GM12878 (cell line): ENCODE measurements at places on chromosomes 2 and 18.

DNA sequence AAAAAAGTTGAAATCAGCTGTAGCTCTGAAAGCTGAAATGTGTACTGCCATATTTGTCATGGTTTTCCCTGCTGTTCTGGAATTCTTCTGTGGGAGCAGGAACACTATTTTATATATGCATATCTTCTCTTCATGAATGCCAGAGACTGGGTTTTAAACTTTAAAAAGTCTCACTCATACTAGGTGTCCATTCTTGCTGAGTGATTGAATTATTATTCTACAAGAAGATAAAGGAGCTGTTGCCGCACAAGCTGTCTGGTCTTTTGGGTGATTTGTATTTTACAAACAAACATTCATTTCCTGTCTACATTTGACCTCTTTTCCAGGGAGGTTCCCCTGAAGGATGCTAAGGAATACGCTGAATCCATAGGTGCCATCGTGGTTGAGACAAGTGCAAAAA is 40.5 kb upstream of the TXNDC2 start:
- DNase-seq = no peak

- DNase-seq = no peak
These were observed 166.9 kb downstream of the CDCA7 start for GRCh38 chr2:173521450-173522192.

GRCh38 chr2:26561918-26562810 is 79.0 kb downstream of the CIB4 start:
- DNase-seq = no peak

DNA sequence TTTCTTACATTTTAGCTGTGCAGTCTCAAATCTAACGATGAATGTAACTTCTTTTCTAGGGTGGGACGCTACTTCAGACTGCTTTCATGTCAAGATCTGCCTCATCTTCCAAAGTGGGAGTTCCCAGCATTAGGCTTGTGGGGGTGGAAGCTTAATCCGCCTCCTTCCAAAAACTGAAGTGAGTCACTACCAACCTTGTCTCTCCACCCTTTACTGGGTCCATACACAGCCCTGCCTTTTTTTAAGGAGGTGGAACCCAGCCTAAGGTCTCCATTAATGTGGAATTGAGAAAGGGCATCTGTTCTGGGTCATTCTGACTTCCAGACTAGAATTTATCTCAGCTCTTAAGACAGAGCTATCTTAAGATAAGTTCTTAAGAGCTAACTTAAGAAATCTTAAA is 42.0 kb upstream of the NFE2L2 start:
- no peak for DNase-seq

- DNase-seq = no peak
These were observed 52.8 kb upstream of the SLC66A3 start for GRCh38 chr2:11102466-11102865.

GRCh38 chr2:238029853-238030252 is 30.9 kb upstream of the SCLY start:
- no peak for DNase-seq

DNA sequence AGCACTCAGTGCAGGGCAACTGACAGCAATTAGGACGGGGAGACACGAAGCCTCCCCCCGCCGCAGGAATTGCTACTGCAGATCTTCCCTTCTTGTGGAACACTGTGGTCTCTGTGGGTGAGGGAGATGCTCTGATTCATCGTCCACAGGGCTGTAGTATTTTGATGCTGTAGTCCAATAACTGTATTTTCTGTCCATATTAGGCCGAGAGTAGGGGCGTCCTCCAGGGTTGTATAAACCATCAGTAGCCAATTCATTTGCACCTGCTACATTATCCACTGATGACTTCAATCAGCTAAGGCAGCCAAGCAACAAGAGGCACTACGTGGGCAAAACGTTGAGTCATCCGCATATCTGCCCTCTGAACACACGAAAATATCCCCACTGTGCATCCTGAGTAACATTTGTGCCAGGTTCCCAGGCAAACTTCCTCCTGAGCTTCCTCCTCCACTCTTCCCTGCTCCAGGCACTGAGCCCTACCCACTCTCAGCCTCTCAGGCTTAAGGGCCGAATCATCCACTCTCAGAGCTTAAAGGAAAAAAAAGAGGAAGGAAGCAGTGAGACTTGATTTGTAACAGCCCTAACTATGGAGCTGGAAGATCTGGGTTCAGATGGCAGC is 62.1 kb downstream of the LBH start:
- no peak for DNase-seq

GRCh38 chr2:222963641-222964040 is 88.3 kb upstream of the KCNE4 start:
- no peak for DNase-seq

- no peak for DNase-seq
These were observed 289.2 kb downstream of the TDRD15 start for GRCh38 chr2:21412944-21413443.

DNA sequence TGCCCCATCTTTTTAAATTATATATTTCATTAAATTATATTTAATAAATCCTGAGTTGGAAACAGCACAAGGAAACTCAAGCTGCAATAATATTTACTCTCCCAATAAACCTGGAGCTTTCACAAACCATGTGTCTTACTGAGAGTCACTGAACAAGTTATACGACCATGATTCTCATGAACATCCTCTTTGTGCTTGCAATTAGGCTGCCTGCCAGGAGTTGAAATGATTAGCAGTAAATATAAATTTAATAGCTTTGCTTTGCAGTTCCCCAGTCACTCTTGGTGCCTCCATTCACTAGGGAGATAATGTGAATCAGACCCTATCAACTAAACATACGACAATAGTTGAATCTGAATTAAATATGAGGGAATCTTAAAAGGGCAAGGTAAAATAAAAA is 905.1 kb downstream of the NRXN1 start:
- no peak for DNase-seq

GRCh38 chr2:11968521-11968920 is 222.1 kb downstream of the LPIN1 start:
- no peak for DNase-seq

DNA sequence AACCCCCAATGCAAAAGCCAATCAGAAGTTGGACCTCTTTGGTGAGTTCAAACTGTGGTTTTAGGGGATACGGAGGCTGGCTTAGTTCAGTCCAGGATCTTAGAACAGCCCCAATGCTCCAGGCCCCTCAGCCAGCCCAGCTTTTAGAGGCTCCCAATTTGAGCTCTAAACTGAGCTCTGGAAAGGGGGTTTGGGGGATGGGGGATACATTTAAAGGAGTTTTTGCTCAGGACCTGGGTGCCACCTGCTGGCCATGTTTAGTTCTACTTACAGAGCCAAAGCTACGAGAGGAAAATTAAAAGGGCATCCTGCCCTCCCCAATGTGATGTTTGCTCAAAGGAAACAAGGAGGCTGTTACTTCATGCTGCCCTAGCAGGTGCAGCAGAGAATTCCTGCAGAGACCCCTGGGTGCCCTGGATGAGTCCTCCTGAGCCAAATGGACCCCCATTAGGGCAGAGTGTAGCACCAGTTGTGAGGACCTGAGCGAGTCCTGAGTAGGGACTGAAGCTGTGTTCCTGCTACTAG is 15.9 kb upstream of the TMEM214 start:
- DNase-seq = no peak

GRCh38 chr2:199302851-199303250 is 154.9 kb downstream of the SATB2 start:
- DNase-seq = no peak

GRCh38 chr18:5618047-5618688 is 74.4 kb upstream of the EPB41L3 start:
- DNase-seq = no peak

DNA sequence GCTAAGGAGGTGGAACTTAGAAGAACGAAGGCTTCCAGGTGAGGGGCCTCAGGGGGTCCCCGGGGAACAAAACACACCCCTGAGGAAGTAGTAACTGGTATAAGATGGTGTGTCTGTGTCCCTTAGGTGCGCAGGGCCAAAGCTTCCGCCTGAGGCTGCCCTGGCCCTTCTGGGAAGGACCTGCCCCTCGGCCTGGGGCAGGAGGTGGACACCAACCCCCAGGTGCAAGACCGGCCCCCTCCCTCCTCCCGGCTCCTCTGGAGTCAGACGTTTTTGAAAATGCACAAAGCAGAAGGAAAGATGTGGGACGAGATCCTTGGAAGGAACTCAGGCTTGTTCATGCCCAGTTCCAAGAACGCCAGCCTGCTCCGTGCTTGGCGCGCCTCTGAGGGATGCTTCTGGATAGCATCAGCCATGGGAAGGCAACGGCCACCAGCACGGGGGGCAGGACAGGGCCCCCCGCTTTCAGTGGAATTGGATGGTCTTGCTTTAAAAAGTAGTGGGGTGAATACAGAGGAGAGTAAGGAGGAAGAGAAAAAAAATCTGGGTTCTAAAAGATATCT is 37.5 kb downstream of the MYT1L start:
- DNase-seq = no peak

DNA sequence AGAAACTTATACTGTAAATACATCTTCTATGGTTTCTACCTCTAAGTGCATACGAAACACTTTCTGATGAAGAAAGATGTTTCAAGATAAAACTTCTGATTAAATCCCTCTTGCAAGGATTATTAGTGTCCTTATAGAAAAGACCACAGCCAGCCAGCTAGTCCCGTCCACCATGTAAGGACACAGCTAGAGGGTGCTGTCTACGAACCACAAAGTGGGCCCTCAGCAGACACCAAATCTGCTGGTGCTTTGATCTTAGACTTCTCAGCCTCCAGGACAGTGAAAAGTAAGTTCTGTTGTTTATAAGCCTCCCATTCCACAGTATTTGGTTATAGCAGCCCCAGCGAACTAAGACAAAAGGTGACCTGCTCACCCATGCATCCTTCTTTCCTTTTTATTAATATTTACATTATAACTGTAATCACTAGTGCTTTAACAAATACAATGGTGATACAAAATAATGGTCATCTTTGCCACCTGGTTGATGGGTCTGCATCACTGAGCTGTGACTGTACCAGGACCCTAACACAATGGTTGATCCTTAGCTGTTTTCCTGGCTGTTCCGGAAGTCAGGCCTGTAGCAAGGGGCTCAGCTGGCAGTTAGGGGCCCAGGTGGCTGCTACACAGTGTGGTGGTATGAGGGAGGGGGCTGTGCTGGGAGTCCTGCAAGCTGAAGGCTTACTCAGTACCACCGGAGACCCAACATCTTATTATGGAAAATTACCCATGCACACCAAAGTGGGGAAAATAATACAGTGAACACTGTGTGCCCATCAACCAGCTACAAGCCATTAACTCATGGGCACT is 108.5 kb upstream of the SMAD7 start:
- DNase-seq = no peak

GRCh38 chr18:36580266-36580665 is 248.5 kb downstream of the TPGS2 start:
- no peak for DNase-seq

DNA sequence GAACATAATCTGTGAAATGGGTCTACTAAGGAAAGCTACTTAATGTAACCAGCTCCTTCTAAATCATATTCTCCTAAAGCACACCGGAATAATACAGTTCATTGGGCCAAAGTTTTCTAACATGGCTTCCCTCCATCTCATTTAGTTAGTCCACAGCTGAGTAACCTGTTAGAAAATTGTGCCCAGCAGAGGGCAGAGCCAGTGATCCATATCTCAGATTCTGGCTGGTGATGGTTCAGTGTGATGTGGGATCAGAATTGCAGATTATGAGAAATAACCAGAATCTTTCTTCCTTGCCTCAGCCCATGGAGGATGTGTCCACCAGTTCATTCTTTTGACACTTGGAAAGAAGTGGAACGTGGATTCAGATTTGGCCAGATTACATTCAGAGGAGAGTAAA is 9.4 kb upstream of the CTLA4 start:
- no peak for DNase-seq

- no peak for DNase-seq
These were observed 438.7 kb downstream of the MBD2 start for GRCh38 chr18:53785811-53786210.

DNA sequence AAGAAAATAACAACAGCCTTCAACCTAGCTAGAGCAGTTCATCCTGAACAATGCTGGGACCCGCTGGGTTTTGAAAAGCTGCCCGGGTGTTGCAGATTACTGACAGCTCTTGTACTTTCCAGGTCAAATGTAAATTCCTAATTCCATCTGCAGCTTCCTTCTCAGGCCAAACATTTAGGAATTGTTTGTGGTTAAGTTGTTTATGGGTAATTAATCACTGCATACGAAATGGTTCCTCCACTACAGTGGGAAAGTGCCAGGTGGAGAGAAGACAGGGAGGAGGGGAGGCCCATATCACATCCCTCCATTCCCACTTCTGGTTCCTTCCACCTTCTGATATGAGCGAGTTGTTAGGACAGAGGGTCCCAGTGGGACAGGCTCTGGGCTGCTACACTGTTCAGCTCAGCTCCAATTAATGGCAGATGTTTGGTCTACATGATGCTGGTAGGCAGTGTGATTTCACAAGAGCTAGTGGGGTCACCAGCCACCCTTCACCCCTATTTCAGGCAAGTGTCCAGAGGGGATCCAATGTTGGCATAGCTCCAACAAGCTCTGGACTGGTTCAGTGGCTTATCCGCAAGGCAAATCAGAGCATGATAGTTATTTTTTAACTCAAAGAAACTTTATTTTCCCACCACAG is 112.9 kb upstream of the ACAA2 start:
- no peak for DNase-seq

DNA sequence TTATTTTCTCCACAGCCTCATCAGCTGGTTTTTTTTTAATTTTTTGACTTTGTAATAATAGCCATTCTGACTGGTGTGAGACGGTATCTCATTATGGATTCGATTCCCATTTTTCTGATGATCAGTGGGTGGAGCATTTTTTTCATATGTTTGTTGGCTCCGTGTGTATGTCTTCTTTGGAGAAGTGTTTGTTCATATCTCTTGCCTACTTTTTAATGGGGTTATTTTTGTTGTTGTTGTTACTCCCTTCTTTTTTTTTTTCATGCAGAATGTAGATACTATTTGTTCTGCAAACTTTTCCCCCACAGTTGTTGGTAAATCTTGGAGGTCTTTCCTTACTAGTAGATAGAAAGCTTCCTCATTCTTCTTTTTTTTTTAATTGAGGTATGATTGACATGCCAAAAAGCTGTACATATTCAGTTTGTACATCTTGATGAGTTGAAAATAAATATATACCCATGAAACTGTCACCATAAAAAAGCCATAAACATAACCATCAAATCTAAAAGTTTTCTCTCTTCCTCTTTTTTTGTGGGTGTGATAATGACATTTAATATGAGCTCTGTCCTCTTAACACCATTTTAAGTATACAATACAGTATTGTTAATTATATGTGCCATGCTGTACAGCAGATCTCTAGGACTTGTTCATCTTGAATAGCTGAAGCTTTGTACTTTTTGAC is 21.8 kb upstream of the NT5DC4 start:
- DNase-seq = no peak

GRCh38 chr2:177058747-177059146 is 153.8 kb upstream of the HNRNPA3 start:
- DNase-seq = peak; percentile 8

GRCh38 chr2:85995648-85996529 is 107.1 kb upstream of the ST3GAL5 start:
- no peak for DNase-seq

DNA sequence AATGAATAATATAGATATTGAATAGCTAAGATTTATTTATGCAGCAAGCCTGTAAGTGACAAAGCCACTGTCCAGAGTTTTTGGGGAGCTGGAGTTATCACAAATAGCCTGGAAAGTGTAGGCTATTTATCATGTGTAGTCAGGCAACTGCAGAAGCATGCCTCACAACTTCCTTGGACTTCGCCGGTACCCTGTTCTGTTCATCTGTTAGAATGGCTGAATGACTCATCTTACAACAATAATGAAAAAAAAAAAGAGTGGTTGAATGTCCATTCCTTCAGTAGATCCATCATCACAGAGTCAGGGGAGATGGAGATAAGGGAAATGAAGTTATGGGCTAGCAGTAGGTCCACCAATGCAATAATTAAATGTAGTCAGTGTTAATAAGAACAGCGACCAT is 24.0 kb upstream of the ATP5MC3 start:
- no peak for DNase-seq

GRCh38 chr2:160893581-160893980 is 266.6 kb upstream of the TANK start:
- no peak for DNase-seq
